ENCODE measurements at places on chromosomes 5 and 9.

GRCh38 chr9:16726029-16726428, 144.4 kb downstream of the BNC2 start:
- peak; percentile 79 for DNase-seq

- no peak for DNase-seq
Measured at GRCh38 chr5:124342986-124343385, 403.5 kb downstream of the ZNF608 start.

- DNase-seq = no peak
Measured at GRCh38 chr5:167355346-167355745, 936.1 kb upstream of the WWC1 start.

DNA sequence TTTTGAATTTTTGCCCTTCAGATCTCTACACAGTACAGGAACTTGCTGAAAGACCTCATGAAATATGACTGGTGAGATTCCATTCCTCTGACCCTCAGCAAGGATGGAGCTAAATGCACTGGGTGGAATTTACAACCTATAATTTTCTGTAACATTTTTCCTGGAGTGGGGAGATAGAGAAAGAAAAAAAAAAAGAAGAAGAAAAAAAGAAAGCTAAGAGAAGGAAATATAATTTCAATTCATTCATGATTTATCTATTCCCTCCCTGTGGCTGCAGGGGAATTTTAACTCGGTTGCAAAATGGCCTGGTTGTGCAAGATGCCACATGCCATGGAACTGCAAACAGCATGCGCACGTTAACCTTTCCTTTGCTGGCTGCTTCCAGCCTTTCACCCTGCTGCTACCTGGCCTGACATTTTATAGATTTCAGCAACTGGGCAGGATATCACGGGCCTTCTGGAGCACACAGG, 155.4 kb downstream of the FSTL4 start:
- DNase-seq = no peak

GRCh38 chr5:132055441-132055807, 5.0 kb upstream of the IL3 start:
- DNase-seq = no peak
